ENCODE measurements at places on chromosomes 5 and 9.

DNA sequence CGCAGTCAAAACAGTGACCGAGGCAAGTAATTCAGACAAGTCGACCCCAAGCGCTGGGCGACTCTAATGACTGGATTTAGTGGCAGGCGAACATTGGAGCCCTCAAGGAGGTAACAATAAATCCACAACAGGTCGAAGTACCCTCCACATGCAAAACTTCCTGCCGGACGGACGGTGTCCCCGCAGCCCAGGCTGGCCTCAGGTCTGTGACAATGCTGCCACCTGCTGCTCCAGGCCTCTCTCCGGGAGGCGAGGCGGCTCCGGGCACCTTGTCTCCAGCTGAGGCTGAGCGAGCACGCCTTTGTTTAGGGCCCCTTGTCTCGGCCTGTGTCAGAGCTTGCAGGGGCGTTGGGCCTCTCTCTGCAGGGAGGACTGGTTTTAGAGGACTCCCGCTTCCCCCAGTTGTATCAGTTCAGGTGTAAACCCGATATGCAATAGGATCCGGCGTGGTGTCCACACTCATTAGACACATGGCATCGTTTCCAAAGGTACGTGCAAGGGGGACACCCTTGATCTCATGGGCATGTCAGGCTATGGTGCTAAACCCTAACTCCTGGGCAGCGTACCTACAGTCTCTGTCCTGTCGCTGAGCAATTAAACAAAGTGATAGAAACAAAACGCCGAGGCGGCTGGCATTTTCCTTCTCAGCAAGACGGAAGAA is 628.0 kb upstream of the ADAMTS16 start:
- peak; percentile 68 for DNase-seq

- no peak for DNase-seq
These were observed 133.3 kb upstream of the PPP1R2B start for GRCh38 chr5:156716591-156717380.

DNA sequence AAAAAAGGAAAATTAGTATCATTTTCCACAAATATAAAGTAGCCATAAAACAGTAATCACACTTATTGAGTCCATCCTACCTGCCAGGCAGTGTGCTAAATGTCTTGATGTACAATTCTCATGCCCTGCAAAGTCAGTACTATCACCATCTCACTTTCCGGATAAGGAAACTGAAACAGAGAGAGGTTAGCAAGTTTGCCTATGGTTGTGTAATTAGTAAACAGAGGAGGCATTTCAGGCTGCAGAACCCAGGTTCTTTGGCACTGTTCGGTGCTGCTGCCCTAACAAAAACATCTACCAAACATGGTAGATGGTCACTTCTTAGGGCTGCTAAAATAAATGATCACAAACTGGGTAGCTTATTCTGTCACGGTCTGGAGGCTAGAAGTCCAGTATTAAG is 22.6 kb downstream of the PLAC8L1 start:
- no peak for DNase-seq

DNA sequence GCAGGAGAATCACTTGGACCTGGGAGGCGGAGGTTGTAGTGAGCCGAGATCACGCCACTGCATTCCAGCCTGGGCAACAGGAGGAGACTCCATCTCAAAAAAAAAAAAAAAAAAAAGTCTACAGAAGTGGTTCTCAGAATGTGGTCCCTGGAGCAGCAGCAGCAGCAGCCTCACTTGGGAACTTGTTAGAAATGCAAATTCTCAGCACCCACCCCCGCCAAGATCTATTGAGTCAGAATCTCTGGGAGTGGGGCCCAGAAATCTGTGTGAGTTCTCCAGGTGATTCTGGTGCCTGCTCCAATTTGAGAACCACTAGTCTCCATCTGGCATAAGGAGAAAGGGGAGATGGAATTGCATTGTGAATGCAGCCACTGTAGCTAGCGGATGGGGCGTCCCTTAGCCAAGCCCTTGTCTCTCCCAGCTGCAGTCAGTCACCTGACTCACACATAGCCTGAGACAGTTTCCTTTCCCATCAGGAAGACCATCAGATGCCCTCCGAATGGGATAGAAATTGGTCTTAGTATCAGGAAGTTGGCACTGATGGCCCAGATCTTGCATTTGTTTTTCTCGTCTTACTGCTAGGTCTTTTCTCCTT is 12.2 kb upstream of the PTCH1 start:
- DNase-seq: no peak

- no peak for DNase-seq
These were observed 11.8 kb upstream of the SEC16A start for GRCh38 chr9:136494531-136495215.

DNA sequence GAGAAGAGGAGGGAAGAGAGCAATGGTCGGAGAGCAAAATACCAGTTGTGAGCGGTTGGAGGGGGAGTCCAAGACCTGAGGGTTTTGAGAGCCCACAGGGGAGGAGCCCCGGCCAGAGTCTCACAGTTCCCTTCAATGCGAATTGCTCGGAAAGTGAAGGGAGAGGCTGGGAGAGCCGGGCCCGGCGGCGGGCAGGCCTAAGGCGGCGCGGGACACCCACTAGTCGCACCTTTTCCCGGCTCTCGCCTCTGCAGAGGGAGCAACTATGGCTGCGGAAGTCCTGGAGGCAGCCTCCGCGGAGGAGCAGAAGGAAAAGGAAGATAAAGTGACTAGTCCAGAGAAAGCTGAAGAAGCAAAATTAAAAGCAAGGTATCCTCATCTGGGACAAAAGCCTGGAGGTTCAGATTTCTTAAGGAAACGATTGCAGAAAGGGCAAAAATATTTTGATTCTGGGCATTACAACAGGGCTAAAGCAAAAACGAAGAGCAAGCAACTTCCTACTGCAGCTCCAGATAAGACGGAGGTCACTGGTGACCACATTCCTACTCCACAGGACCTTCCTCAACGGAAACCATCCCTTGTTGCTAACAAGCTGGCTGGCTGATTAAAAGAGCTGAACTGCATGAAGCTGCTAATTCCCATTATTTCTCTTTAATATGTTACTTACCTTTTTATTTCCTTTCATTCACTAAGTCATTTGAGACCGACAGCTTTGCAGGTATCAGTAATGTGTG is 6.5 kb upstream of the BTNL3 start:
- DNase-seq: no peak

GRCh38 chr9:92142329-92142728 is 27.1 kb upstream of the SPTLC1 start:
- DNase-seq: no peak

GRCh38 chr9:100324594-100325200 is 28.0 kb downstream of the TEX10 start:
- DNase-seq: no peak

DNA sequence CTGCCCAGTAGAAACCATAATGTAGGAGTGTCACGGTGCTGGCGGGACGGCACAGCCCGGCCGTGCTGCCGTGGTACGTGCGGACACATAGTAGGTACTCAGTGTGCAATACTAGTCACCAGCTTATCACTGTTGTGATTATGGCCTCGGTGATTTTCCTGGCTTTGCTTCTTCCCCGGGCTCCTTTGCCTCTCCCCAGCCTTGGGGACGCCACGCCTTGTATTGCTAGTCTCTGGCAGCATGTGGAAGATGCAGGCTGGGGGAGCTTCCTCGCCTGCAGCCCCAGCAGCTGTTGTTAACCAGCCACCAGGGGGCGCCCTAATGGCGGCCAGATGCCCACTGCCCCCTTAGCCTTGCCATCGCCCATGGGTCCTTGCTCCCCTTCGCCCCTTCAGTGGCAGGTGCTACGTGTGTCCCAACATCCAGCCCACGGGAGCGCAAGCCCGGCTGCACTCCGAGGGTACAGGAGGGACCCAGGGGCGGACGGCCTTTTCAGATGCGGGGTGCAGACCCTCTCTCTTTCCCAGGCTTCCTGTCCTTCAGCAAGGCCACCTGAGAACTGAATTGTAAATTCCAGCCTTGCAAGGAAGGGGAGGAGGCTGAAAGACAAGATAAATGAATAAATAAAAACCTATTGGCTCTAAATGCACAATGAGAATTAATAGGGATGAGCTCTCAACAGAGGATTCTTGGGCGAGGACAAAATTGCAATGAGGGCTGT is 8.0 kb downstream of the NTNG2 start:
- peak; percentile 14 for DNase-seq

DNA sequence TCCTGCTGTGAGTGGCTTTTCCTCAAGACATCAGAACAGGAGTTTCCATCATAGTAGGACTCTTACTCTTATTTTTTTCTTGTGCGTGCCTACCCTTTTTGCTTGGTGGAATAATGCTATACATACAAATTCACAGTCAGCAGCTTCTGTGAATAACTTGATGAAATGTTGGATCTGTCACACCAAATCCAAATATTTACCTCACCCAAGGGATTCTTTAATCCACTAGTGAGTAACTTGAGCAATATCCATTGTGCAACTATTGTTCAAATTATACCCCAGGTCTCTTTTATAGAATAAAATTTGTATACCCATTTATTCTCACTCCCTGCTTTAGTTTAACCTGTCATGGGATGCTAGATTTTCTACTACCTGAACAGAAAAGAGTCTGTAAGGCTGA is 1078.3 kb upstream of the EDIL3 start:
- no peak for DNase-seq

GRCh38 chr9:132645711-132646110 is 24.1 kb downstream of the DDX31 start:
- DNase-seq: no peak

GRCh38 chr9:27379311-27380251 is 82.6 kb upstream of the EQTN start:
- DNase-seq: no peak

- no peak for DNase-seq
These were observed 63.9 kb downstream of the FAM114A2 start for GRCh38 chr5:153974813-153975163.

DNA sequence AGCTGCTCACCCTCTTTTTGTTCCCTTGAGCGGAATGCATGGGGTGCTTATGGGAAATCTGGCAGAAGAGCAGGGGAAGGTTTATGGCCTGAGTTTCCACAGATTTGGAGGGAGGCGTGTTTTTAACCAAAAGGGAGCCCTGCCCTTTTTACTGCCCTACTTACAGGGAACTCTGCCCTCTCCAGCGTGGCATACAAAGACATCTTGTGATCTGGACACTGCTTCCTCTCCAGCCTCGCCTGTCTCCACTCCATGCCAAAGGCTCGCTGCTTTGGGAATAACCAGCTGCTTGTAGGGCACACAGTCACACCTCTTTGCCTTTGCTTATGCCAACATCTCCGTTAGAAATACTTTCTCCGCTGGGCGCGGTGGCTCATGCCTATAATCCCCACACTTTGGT is 314.2 kb downstream of the ARHGAP26 start:
- no peak for DNase-seq

GRCh38 chr9:91211919-91212318 is 149.8 kb downstream of the AUH start:
- DNase-seq: peak; percentile 22

DNA sequence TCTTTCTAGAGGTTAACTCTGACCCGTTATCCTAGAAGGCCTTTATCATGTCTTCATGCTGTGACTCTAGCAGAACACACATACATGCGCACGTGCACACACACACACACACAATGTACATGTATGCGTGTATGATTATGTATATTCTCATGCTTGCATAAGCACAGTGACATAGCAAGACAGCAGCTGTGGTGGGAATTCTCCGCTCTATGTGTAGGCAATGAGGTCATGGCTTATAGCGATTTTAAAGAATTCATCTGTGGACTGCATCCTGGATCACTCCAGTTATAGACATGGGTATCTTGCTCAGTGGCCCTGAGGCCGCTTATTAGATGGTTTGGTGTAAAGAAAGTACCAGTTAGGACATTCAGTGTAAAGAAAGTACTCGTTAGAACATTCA is 106.2 kb downstream of the FBXL7 start:
- DNase-seq: no peak

- DNase-seq: no peak
These were observed 333.5 kb upstream of the ACTBL2 start for GRCh38 chr5:57816108-57816507.

DNA sequence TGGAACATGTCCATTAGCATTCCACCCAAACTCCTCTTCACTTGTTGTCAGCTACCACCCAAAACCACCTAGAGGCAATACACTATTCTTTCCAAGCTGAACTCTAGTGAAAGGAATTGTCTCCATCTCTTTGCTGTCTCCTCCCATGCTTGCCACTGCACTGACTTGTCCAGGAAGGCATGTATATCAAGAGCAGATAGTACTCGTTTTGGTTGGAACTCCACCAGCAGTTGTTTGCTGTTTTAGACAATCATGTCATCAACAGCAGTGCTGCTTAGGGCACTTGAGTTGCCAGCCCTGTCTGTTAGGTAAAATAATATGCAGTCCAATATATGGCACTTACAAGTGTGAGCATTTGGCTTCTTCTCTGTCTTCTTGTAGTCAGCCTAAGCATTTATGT is 80.0 kb upstream of the SAP30L start:
- DNase-seq: no peak

DNA sequence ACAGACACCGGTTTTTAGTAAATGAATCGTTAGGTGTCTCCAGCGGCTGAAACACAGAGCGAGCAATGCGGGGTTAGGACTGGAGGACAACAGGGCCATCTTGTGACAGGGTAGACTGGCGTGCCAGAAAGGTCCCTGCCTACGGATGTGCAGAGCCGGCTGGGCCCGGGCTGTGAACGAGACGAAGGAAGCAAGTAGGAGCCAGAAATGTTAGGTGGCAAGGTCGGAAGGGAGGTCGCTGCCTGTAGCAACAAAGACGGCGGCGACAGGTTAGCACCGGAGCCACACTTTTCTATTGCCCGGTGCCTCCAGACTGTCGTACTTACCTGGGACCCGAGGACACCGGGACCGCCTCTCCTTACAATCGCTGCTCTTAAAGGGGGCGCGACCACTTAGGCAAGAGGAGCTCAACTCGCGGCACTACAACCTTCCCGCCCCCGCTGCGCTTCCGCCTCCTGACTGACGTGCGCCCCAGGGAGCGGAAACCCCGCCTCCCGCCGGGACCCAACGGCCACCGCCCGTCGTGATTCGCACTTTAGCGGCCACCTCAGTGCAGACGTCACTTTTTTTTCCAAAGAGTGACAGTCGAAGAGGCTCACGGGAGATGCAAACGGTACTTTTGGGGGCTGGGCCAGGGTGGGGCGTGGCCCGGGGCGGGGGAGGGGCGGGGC is at the start of gene INIP:
Gene INIP (minus strand): TSS at position 457 of the 671 bp plus-strand sequence. CDS start 1,632 bp downstream, outside the sequence.
- peak; percentile 83 for DNase-seq

DNA sequence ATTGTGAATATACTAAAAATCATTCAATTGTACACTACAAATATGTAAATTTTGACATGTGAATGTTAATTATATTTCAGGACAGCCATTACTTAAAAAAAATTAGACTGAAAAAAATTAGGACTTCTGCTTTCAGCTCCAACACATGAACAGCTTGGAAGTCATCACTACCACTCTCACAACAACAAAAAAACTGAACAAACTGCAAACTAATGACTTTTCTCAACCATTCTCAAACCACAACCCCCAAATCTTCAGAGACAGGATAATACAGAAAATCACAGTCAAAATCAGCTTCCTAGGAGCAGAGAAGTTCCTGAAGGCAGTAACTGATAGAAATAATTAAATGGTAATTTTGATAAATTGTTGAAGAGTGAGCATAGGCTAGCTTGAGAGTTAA is 686.4 kb downstream of the TLE1 start:
- DNase-seq: no peak

DNA sequence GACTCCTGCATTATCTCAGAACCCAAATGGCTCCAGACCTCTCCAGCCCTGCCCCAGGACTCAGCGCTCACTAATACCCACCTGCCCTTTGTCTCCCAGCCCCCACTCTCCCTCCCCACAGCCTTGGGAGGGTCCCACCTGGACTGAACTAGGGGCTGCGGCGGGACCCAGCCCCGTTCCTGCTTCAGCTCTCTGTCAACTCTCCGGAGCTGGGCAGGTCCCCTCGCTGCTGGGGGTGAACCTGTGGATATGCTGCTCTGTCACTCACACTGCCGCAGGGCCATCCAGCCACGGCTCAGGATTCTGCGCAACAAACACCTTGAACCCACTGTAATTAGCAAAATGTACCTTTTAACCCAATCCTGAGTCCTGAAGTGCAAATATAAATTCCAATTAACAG is 36.8 kb downstream of the NDUFS6 start:
- DNase-seq: no peak

GRCh38 chr9:124398191-124398935 is 16.9 kb downstream of the PSMB7 start:
- DNase-seq: no peak

Measured in NCI-H526 treated with DMSO at 0.1 percent for 48 hours (cell line).